ENCODE measurements at places on chromosomes 7 and 10.

DNA sequence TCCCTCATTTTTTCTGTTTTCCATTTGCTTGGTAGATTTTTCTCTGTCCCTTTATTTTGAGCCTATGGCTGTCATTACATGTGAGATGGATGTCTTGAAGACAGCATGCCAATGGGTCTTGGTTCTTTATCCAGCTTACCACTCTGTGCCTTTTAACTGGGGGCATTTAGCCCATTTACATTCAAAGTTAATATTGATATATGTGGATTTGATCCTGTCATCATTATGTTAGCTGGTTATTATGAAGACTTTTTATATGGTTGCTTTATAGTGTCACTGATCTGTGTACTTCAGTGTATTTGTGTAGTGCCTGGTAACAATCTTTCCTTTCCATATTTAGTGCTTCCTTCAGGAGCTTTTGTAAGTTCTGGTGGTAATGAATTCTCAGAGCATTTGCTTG lies 89.3 kb upstream of the UNC5B start:
- DNase-seq, result no peak

DNA sequence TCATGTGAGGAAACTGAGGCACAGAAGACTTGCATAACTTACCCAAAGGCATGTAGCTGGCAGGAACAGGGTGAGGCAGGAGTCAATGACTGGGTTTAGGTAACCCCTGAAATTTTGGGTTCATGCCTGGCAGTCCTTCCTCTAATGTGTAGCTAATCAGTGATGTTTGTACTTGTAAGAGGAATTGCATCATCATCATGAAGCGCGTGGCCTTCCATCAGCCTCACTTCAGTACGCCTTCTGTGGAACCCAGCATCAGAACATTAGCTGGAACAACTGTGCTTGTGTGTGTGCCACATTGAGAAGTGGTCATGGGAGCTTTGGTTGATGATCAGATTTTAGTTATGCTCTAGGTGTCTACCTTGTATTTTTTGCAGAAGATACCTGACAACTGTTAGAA lies 18.2 kb upstream of the STMP1 start:
- no peak for DNase-seq

- DNase-seq, result no peak
These were observed 219.5 kb upstream of the INHBA start for GRCh38 chr7:41922373-41922772.

- no peak for DNase-seq
These were observed 8.9 kb downstream of the LRRTM3 start for GRCh38 chr10:66934711-66935110.

DNA sequence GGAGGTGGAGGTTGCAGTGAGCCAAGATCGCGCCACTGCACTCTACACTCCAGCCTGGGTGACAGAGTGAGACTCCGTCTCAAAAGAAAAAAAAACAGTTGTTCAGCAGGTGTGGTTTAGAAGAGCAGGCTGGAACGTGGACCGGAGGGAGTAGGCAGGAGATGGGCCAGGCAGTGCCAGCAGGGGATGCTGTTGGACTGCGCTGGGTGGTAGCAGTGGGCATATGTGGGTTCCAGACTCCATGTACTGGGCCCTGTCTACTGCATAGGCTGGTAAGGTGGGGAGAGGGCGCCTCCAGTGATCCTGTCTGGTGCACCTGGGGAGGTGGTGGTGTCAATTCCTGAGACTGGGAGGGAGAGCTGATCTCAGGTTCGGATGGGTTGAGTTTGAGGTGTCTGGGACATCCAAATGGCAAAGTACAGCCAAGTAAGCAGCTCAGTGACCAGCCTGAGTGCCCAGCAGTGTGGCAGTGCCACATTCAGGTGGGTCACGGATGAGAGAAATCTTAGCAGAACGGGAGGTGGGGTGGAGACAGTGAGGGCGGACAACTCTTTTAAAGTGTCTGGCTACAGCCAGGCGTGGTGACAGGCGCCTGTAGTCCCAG lies 25.9 kb downstream of the SFXN4 start:
- peak; percentile 8 for DNase-seq
